ENCODE measurements at places on chromosomes 3 and 15.
A peak's percentile ranks its signal among the peaks of the same experiment; 100 is the strongest.

DNA sequence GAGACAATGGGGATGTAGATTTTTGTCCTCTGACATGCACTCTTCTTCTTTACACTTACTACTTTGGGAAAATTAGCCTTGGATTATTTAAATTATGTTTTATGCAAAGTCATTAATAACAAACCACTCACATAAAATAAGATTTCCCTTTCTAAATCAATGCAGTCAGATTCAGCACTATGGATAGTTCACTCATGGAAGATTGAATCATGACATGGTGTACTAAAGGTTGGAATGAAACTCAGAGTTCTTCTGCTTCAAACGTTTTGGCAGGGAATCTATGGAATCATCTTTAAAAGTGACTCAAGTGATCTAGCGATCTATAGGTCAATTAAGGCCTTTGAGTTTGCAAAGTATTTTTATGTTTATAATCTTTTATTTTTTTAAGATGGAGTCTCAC is 154.3 kb downstream of the KCNMB2 start:
- no peak for DNase-seq

GRCh38 chr3:28743831-28744230 is 395.2 kb upstream of the AZI2 start:
- DNase-seq = no peak

DNA sequence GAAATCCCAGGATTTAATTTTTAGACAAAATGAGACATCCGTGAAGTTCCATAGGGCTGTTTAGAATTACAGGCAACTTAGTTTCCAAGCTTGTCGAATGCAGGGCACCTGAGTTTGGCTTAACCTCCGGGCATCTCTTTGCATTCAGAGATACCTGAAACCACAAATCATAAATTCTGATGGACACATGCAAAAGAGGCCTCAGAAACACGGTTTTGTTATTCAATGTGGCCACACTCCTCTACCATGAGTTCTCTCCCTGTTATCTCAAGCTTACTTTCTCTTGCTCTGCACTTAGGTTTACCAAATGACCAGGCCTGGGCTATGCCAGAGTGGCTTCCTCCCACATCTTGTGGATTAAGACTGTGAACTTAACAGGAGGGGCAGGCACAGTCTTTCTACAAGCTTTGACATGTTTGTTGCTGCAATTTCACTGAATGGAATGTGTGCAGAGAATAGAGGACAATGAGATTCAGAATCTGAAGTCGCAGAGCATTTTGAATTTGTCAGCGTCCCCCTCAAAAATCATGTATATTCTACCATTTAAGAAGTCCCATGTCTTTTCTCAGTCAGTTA is 137.7 kb downstream of the TPRG1 start:
- no peak for DNase-seq

DNA sequence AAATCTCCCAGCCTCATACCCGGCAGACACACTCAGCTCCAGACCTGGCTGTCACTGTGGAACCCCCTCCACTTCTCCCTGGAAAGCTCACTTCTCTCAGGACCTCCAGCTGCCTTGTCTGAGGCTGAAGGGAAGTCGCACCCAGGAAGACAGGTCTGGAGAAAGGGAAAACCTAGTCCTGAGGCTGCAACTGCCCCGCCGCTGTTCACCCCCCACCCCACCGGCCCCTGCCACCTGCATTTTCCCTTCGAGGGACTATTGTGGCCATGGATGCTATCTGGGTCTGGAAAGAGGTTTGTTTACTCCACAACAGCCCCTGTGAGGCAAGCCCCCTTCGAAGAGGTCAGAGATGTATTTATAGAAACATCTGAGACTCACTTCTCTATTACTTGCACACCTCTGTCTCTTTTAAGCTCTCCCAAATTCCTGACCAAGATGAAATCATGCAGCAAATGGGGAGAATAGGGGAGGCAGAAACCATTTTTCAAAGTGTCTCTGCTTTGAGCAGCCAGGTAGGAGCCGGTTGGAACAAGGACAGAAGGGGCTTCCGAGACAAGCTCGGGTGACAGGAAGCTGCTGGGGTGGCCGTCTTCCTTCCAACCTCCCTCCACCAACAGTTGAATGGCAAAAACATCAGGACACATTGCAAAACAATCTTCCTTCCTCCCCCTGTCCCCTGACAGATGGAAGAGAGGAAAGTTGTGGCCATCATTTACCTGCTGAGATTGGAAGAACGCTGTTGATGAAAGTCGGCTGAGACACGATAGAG is 518 bp downstream of the COLQ start:
- no peak for DNase-seq

GRCh38 chr3:187878772-187879518 is 133.7 kb upstream of the BCL6 start:
- no peak for DNase-seq

DNA sequence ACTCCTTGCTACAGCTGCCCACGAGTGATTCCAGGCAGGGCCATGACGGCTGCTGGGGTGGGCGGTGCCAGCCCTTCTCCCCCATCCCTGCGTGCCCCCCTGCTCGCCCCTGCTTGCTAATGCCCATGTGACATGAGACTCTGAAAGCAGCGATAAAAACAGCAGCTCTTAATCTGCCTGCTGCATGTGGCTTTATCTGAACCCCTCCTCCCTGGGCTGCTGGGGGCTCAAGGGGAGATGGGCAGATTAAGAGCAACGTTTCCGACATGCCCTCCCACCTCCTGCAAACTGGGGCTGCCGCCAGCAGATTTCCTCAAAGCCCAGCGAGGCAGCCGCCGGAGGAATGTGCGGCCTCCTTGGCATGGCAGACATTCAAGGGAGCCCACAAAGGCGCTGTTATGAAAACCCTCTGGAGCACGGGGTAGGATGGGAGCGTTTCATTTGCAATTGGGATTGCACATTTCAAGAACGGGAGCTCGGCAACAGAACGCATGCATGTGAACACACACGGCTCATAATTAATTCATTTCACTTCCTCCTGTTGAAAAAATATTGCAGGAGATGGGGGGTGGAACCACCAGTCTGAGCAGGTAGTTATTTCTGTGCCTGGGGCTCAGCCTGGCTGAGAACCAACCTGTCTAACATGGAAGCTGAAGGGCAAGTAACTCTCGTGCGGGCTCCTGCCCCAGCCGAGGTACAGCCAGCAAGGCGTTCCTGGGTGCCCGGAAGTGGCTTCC is 504.2 kb upstream of the PROK2 start:
- peak; percentile 25 for DNase-seq

- DNase-seq = no peak
These were observed 248.8 kb upstream of the NSMCE3 start for GRCh38 chr15:29518442-29518841.

- DNase-seq = no peak
These were observed 9.2 kb downstream of the SHQ1 start for GRCh38 chr3:72839057-72839456.

GRCh38 chr15:74793135-74794028 is 11.5 kb downstream of the CSK start:
- DNase-seq = no peak

- no peak for DNase-seq
These were observed 60.7 kb downstream of the ABI3BP start for GRCh38 chr3:100932491-100932890.

DNA sequence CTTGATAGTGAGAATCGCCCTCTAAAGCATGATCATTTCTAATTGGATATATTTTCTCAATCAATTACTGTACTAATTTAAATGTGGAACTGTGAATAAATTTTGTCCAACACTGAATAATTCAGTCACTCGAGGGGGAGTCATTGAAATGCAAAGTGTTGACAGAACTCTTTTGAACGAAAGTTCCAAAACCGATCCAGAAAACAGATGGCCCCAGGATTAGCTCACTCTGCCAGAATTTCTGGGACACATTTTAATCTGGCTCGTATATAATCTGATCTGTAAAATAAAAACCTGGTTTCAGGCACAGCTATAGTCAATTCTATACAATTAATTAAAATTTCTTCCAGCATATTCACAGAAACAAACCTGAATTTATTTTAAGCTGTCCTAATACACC is 580.4 kb downstream of the ROBO1 start:
- no peak for DNase-seq

GRCh38 chr3:113242096-113242581 is 30.8 kb downstream of the BOC start:
- DNase-seq = no peak

- DNase-seq = no peak
These were observed 592 bp upstream of the ZNF445 start for GRCh38 chr3:44478055-44478468.

GRCh38 chr15:78938658-78939488 is 6.0 kb downstream of the CTSH start:
- peak; percentile 62 for DNase-seq

DNA sequence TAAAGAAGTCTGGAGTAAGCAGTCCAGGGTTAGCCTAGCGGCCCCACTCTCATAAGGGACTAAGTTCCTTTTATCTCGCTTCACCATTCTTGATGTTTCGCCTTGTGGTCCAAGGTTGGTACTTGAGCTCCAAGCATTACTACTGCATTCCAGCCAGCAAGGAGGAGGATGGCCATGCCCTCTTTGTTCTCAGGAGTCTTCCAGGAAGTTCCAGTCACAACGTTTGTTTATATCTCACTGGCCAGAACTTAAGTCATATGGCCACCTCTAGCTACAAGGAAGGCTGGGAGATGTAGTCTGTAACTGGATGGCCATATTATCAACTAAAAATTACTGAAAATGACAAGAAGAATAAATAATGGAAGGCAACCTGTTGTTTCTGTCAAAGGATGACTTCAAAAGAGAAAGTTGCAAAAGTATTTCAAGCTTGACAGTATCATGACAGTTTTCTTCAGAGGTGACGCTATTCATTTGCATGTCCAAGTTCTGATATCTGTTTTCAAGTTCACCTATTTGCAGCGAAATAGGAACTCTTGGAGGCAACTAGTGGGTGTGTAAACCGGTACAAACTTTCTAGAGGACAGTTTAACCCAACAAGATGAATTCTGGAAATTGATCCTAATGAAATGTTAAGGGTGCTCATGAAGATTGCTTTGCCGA is 118.6 kb downstream of the PGPEP1L start:
- DNase-seq = no peak

- DNase-seq = no peak
These were observed 652.3 kb upstream of the KCNMB2 start for GRCh38 chr3:177883957-177884356.

GRCh38 chr3:28649266-28649665 is 300.6 kb upstream of the AZI2 start:
- DNase-seq = no peak

GRCh38 chr15:47675735-47676134 is 41.6 kb upstream of the SEMA6D start:
- DNase-seq = no peak

DNA sequence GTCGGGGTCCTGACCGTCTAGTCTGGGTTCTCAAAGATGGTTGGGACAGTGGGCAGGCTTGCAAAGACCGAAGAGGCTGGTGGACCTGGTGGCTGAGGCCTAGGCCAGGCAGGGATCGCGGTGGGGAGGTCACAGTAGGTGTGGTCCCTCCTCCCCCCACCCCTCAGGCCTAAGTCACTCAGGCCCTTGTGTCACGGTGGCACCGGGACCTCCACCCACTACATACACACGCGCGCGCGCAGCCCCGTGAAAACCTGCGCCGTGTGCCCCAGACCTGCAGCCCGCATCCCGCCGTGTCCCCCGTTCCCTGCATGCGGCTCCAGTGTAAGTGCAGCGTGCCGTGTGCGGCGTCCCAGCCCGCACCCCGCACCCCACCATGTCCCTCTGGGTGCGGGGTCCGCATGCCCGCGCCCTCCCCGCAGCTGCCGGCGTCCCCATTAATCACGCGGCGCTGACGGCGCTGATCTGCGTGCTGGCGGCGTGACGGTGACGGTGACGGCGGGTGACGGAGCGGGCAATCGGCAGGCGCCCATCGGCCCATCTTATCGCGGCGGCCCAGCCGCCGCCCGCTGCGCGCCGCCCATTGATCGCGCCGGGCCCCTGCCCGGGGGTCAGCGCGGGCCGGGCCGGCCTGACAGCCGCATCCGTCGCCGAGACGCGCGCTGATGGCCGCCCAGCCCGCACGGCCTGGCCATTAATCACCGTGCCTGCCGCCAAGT is 24.4 kb downstream of the SEC61A1 start:
- no peak for DNase-seq

DNA sequence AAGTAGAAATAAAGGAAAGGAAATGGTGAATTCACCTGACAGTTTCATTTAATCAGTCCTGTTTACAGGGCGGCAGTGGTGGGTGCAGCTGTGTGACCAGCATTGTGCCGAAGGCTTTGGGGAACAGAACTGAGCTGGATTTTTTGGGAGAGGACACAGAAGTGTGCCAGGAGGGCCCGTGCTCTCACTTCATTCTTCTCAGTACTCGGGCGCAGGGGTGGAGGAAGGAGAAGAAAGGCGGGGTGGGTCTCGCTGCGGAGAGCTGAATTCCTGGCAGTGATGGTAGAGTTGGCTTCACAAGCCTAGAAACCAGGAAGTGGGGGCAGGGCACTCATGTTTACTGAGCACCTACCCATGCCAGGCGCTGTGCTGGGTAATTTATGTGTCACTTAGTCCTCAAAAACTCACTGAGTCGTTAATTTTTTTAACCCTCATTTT is 64.6 kb downstream of the CRTC3 start:
- DNase-seq = no peak

DNA sequence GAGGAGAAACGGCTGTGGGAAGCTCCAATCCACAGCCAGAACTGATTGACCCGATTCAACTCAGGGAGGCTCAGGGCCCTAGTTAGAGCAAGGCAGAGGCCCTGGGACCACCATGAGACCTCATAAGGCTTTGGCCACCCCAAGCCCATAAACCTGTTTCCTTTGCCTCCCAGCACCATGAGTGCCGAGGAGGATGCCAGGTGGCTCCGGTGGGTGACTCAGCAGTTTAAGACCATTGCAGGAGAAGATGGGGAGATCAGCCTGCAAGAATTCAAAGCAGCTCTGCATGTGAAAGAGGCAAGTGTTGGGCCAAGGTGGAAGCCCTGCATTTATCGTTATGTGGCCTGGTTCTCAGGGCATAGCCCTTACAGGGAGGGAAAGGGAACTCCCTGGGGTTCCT is 11.9 kb downstream of the NOX5 start:
- DNase-seq = no peak

DNA sequence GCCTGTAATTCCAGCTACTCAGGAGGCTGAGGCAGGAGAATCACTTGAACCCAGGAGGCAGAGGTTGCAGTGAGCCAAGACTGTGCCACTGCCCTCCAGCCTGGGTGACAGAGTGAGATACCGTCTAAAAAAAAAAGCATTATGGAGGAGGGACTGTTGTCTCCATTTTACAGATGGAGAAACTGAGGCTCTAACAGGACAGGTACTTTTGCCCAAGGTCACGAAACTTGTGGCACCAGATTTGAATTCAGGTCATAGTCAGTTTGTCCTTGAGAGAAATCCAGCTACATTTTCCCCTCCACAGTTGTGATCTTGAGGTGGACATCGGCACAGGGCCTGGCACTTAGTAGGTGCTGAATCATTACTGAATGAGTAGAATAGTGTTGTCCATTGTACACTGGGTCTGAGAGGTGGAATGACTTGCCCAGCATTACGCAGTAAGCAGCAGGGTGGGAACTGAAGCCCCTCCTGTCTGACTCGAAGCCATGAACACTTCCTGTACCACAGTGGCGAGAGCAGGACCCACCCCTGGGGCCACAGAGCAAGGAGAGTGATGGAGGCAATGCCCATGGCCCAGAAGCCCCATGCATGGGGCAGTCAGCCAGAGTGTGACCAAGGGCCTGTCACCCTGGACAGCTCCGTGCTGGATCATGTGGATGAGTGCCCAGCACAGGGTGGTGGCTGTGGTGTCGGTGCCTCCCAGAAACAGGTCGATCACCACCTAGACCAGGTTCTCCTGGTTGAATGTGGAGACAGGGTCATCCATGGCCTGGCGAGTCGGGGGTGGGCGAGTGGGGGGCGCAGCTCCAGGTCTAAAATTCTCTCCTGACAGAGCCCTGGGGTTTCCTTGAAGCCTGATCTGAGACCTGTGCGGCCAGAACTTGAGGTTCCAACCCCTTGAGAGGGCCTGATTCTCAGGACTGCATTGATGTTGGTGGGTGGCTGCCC is 20.4 kb upstream of the PARL start:
- DNase-seq = no peak

GRCh38 chr15:99732751-99733267 is 428 bp downstream of the LYSMD4 start:
- DNase-seq = no peak

All from AML-193 (cell line).